ENCODE measurements at places on chromosomes 1 and 21.

GRCh38 chr1:24567792-24568388, 12.0 kb downstream of the NCMAP start:
- no peak for DNase-seq

- no peak for DNase-seq
Observed at GRCh38 chr1:40226192-40226591, 21.5 kb upstream of the TMCO2 start.

DNA sequence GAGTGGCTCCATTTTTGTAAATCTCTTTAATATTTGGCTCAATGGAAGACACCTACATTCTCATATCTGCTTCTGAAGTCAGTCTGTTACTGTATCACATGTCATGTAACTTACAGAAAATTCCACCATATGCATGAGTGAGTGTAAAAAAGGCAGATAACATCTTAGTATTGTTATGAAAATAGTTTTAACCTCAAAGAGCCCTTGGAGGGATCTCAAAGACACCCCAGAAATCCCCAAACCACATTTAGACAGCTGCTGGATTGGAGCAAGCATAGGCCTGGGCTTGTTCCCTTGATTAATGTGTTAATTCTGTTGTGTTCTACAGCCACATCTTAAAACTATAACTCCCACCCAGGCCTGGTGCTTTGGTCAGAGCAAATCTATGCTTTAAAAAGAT, 16.9 kb downstream of the MACO1 start:
- DNase-seq, result no peak

GRCh38 chr1:170377896-170378634, 153.9 kb upstream of the GORAB start:
- no peak for DNase-seq

GRCh38 chr21:41662761-41663160, 104.1 kb downstream of the RIPK4 start:
- DNase-seq, result no peak

- DNase-seq, result no peak
Observed at GRCh38 chr1:111727056-111727455, 12.1 kb downstream of the INKA2 start.

- DNase-seq, result no peak
Observed at GRCh38 chr21:41772351-41773080, 5.7 kb upstream of the RIPK4 start.

- no peak for DNase-seq
Observed at GRCh38 chr1:30881319-30882181, 27.0 kb downstream of the SDC3 start.

DNA sequence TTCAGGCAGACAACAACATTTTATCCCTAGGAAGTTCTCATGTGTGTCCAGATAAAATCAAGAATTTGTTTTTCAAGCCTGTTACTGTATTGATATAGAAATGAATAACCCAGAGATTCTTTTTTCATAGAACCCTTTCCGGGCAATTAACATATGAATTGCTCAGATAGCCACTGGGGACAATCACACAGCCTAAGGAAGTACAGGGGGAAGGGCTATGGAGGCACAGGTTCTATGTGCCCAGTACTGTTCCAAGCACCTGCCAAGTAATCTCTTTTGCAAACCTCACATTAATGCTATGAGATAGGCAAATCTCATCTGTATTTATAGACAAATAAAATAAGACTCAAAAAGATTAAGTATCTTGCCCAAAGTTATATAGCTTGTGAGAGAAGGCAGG, 84.9 kb downstream of the NTNG1 start:
- DNase-seq, result no peak

DNA sequence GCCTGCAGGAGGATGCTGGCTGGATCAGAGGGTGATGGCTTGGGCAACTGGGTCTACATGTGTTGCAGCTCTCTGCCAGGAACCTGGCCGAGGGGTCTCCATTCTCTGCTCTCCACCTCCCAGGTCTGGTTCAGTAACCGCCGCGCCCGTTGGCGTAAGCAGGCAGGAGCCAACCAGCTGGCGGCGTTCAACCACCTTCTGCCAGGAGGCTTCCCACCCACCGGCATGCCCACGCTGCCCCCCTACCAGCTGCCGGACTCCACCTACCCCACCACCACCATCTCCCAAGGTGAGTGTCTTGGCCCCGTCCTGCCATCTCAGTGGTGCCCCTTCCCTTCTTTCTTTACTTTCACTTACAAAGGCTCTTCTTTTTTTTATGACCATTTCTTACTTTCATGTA, 69.9 kb downstream of the PAX7 start:
- DNase-seq, result no peak
